Glutamatergic neuron (in vitro differentiated cells): ENCODE measurements at places on chromosomes 1 and 21.

GRCh38 chr1:165647517-165647916, 16.5 kb downstream of the MGST3 start:
- DNase-seq, result no peak

DNA sequence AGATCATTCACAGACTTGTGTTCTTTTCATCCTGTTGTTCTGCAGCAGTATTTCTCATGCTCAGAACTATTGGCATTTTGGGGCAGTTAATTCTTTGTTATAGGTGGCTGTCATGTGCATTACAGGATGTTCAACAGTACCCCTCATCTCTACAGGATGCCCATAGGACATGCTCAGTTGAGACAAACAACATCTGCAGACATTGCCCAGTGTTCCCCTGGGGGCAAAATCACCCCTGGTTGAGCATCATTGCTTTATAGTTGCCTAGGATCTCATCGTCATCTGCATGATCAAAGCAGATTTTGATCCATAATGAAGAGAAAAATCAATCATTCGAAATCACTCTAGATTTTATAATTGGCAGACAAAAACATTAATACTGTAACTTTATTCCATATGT, 222.5 kb upstream of the CACYBP start:
- DNase-seq, result no peak

GRCh38 chr1:170436928-170437327, 95.0 kb upstream of the GORAB start:
- no peak for DNase-seq

GRCh38 chr1:51926171-51926812, 47.8 kb upstream of the NRDC start:
- no peak for DNase-seq

DNA sequence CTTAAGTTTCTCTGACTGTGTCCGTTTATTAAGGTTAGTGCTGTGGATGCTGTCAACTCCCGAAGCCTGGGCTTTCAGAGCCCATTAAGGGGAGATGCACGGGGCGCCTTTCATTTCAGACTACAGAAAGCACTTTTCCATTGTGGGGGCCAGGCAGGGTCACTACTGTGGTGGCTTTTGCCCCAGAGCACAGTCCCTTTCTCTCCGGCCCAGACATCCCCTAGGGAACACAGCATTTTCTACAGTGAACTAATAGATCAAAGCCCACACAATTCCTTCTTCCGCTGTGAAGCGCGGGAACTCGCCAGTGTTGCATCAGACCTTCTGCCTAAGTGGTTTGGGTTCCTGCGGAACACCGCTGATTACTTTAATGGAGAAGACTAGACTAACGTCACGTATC, 26.8 kb upstream of the MAP1LC3C start:
- DNase-seq, result peak; percentile 33

DNA sequence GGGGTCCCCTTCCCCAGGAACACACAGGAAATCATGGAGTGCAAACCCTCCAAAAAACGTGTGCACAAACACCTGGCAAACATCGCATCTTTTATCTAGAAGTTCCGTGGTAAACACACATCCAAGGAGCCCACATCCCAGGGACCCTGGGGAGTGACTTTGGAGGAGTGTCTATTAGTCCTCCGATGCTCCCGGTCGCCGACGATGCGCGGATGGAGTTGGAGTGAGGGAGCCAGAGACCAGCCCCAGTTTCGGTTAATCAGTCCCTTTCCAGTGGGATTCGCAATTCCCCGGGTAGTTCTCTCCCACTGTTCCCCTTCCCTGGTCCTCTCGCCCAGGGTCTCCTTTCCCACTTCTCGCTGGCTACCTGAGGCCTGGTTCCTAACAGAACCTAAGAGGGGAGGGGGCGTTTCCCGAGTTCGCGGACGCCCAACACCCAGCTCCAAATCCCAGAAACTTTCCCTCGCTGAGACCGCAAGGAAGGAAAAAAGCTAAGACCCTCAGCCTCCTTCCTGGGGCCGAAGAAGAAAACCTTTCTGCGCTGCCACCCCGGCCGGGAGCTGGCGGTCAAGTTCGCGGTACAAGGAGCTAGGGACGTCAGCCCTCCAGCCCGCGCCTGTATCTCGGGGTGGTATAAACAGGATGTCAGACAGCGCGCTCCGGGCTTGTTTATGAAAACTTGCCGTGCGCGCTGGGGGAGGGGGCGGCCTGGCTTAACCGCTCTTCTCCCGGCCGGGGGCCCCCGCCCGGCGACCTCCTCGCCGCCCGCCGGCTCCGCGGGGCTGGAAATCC, 787 bp downstream of the JAK1 start:
- DNase-seq, result peak; percentile 58

GRCh38 chr1:199936441-199936840, 91.1 kb upstream of the NR5A2 start:
- DNase-seq, result no peak

DNA sequence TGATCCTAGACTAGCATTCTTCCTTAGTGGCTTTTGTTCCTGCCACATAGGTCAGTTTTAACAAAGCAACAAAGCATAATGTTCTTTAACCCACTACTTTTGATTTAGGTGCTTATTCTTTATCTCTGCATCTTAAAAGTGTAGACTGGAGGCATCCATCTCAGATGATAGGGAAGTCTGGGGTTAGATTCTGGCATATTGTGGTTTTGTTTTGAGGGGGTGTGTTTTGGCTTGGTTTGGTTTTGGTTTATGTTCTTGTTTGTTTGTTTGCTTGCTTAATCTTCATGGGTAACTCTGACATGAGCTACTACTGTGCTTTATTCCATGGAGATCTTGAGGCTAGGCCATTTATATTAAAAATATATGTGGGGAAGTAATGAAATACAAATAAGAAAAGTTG, 40.3 kb upstream of the MYOCOS start:
- no peak for DNase-seq

- DNase-seq, result no peak
Measured at GRCh38 chr1:60504206-60504840, 430.8 kb upstream of the C1orf87 start.

DNA sequence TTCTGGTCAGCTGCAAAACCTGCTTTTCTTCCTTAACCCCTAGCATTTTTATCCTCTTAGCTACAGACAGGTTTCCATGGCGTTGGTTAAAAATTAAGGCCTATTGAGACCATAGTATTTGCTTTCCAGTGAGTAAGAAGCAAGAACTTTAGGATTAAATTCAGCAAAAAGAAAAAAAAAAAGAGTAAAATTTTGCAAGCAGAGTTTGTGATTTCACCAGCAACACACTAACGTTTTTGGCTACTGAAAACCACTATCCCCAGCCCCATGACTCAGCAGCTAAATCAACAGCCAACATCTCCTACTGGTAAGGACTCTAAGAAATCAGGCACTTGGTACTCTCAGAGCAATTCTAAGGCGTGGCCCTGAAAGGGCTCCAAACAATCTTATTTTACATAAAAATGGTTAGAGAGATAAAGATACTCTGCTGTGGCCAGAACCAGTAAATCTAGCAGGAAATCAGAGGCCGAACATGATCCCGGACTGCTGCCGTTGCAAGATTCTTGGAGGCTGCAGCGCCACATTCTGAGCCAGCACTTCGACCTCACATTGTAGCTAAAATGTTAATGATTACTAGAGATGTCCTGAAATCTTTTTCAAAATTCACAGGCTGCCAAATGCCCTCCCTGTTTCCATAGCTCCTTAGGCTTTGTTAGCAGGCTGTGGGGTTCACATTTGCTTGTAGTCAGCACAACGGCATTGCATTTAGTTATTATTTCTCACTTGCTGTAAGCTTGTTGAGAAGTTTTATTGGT, 1.6 kb upstream of the ENO1 start:
- no peak for DNase-seq

DNA sequence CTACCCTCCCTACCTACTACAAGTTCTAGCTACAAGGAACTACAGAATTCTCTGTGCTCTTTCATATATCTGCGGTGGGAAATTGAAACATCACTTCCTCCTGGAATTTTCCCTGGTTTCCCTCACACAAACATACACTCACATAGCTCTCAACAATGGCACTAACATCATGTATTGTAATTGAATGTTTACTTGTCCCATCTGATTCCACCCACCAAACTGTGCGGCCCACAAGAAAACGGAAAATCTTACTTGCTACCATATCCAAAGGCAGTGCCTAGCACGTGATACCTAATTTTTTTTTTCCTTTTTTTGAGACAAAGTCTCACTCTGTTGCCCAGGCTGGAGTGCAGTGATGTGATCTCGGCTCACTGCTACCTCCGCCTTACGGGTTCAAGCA, 33.9 kb downstream of the NDC1 start:
- no peak for DNase-seq
